RCC 7860 (cell line): ENCODE measurements at places on chromosomes 5 and 9.

- DNase-seq = peak; percentile 13
Measured at GRCh38 chr9:135951889-135952663, 9.1 kb downstream of the UBAC1 start.

DNA sequence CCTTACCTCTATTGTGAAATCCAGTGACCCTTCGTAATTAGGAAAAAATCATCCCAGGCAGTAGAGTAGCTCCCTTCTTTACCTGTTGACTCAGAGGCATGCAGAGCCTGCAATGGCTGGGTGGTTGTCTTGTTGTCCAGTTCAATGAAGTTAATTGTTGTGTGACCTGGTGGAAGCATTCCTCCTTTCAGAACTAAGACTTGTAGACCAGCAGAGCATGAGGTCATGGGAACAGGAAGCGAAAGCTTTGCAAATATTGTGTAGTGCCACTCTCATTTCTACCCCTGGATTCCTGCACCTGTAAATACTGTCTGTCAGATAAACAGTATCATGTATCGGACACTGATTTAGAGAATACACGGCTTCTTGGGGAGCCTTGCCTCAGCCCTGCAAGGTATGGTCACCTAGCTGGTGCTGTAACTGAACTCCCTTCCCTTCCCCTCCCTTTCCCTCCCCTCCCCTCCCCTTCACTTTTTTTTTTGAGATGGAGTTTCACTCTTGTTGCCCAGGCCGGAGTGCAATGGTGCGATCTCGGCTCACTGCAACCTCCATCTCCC lies 5.7 kb upstream of the PRXL2C start:
- DNase-seq = no peak

- no peak for DNase-seq
Measured at GRCh38 chr5:139413153-139413552, 9.3 kb upstream of the SPATA24 start.

GRCh38 chr5:62707563-62707962 lies 128.9 kb downstream of the LRRC70 start:
- DNase-seq = no peak

- peak; percentile 82 for DNase-seq
Measured at GRCh38 chr5:141713616-141714309, 31.7 kb upstream of the ARAP3 start.

GRCh38 chr9:133637451-133638055 lies 1.4 kb downstream of the DBH start:
- DNase-seq = no peak

DNA sequence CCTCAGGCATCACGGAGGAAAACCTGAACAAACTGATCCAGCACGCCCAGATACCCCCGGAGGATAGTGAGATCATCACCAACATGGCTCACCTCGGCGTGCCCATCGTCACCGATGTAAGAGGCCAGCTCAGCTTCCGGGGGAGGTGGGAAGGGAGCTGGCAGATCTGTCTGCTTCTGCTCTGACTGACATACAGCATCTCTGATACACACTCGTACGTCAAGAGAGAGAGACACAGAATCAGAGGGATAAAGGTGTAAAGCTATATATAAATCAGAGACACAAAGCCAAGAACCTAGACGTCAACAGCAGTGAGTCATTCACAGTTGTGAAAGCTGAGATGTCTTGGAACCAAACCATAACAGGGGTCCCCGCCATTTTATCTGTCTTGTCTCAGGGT lies 30.1 kb upstream of the CFAP157 start:
- no peak for DNase-seq

DNA sequence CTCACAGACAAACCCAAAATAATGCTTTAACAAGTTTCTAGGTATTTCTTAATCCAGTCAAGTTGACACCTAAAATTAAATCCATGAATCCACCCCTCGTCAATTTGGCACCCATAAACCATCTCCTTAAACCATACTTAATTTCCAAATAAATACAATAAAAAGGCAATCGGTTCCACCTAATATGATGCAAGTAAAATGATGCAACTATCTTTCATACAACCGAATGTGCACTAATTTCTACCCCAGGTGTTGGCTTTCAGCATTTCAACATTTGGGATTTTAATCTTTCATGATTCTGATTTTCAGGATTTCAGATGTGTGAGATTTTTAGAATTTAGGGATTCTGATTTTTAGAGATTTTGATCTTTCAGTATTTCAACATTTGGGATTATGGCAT lies 17.3 kb downstream of the PRKAA1 start:
- DNase-seq = no peak

DNA sequence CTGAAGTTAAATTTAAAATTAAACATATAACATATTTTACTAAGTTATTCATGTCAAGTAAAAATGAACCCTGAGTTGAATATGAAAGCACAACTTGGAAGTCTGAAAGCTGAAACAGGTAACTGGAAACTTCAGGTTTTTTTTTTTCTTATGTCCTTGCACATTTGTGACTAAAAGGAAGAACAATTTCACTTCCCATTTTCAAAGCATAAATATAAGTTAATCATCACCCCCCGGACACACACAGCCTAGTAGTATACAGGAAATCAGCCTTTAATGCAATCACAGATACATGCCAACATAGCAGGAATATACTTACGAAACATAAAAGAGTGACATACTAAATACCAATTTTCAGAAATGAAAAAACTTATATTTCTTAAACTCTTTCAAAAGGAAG lies 225.9 kb downstream of the RFX3 start:
- no peak for DNase-seq

DNA sequence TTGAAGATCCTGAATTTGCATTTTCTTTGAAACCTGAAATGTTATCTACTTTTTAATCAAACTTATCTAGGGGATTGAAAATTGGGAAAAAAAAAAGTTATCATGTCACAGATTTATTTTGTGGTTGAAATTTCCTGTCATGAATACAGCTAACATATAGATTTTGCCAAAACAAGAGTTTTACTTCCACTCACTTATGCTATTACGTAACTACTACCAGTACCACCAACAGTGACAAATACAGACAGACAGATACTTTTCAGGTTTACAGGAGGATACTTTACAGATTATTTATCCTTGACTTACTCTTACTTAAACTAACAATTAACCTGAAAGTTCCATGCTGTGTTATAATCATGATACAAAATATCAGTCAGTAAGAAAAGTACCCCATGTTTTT lies 6.8 kb upstream of the MRPS30 start:
- DNase-seq = no peak

- no peak for DNase-seq
Measured at GRCh38 chr9:6049798-6050197, 34.4 kb upstream of the RANBP6 start.

GRCh38 chr9:36793277-36793676 lies 220.6 kb downstream of the MELK start:
- no peak for DNase-seq

DNA sequence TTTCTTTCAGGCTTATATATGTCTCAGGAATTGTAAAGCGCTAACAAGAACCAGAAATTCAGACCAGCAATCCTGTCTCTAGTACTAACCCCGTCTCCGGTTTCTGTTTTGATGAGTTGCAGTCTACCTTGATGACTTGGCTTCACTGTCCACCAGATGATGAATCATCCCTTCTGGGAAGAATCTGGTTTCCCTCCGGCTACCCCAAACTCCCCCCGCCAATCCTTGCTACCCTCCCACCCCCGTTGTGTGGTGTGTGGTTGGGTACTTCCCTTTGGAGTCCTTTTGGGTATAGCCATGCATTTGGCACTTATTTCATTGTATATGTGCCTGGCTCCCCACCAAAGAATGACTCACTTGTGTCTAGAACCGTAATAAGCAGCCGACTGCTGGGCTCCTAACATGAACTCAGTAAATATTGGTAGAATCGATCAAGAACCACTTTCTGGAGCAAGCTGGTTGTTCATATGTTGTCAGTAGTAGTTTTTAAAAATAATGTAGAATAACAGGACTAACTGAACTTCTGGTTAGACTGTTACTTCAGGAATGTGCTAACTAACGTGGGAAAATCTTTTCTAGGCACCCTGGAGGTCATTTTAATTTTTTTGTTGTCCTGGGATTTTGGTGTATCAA lies 8.3 kb upstream of the TGFBI start:
- DNase-seq = peak; percentile 99

DNA sequence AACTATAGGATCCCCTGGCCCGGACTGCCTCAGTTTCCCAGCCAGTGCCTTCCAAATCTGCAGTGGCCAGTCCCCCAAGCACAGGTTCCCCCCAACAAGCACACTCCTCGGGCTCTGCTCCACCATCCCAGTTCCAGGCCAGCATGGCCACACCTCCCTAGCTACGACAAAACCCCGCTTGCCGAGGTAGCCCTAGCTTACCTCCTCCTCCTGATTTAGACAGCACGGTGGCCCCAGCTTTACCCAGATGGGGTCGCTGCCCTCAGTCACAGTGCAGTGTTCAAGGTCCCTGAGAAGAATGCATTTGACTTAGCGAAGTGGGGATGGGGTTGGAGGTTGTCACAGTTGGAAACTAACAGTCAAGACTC lies 40.8 kb upstream of the GARNL3 start:
- DNase-seq = no peak

GRCh38 chr5:123035918-123036390 lies 571 bp downstream of the PPIC start:
- DNase-seq = peak; percentile 30

DNA sequence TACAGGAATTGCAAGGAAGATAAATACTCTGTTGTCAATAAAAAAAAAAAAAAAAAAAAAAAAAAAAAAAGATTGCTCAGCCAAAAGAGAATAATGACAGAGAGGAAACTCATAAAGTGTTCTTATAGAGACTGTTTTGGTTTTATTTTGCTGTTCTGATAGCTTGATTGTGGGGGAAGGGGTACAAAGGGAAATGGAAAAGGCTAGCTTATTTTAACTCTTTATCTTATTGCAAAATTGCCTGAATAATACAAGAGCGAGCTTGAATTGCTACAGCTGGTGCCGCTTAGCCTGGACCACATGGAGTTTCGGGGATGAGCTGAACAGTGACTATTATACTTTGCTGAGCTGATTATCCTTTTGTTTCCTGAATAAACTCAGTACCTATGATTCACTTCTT lies 31.0 kb upstream of the SHISAL2B start:
- no peak for DNase-seq

GRCh38 chr9:5553211-5553610 lies 42.9 kb downstream of the PDCD1LG2 start:
- DNase-seq = no peak

- DNase-seq = no peak
Measured at GRCh38 chr5:32645246-32645645, 59.9 kb downstream of the SUB1 start.

DNA sequence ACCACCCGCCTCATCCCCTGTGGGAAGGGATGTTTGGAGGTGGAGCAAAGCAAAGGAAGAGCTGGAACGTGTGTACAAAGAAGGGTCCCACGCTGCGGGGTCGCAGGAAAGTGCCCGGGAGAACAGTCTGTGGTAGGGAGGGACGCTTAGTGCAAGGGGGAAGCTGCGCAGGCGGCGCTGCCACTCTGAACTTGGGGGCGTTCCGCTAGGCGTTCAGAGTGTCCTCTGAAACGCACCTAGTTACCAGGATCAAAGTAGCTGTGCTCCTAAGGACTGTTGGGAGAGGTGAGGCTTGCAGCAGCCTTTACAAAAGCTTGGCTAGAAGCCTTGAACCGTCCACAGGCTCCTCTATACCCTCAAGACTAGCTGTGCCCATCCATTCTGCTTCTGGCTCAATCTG lies 29.3 kb upstream of the PDE8B start:
- no peak for DNase-seq

DNA sequence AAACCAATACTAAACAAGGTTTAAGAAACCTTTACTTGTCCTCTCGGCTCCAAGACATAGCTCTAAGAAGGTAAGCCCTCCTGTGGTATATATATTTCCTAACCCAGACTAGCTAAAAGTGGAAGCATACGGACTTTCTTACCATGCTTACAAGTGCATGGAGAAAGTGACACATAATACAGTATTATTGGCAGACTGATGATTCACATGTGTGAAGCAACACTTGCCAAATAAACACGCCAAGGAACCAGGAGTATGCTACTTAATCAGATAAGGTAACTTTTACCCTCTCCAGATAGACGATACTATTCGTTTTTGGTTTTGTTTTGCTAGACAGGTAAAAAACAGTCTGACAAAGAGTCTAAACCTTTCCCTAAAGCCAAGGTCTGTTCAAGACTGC lies 264.1 kb downstream of the MLLT3 start:
- no peak for DNase-seq

DNA sequence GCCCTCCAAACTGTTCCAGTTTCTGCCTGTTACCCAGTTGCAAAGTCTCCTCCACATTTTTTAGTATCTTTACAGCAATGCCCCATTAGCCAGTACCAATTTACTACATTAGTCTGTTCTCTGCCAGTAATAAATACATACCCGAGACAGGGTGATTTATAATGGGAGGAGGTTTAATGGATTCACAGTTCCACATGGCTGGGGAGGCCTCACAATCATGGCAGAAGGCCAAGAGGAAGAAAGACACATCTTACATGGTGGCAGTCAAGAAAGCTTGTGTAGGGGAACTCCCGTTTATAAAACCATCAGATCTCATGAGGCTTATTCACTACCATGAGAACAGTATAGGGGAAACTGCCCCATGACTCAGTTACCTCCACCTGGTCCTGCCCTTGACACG lies 600.7 kb upstream of the CDH6 start:
- no peak for DNase-seq

GRCh38 chr5:138339464-138339863 lies 1.4 kb downstream of the FAM53C start:
- DNase-seq = no peak

DNA sequence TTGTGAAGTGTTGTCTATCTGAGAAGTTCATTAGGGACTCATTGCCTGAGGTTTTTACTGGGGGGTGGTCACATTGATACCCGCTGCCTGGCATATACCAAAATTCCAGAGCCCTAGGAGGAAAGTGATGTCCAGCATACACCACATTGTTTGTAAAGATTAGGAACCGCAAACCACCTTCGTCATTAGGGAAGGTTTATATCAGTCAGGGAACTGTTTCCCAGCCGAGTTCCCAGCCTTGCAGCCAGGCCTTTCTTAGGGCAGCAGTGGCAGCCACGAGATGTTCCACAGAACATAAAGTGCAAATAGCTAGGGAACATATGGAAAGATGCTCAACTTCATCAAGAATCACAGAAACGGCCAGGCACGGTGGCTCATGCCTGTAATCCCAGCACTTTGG lies 40.4 kb upstream of the NRARP start:
- DNase-seq = no peak

- DNase-seq = no peak
Measured at GRCh38 chr9:19485193-19485592, 76.4 kb downstream of the ACER2 start.

- no peak for DNase-seq
Measured at GRCh38 chr5:176899946-176900779, 1.0 kb upstream of the HK3 start.

- DNase-seq = no peak
Measured at GRCh38 chr5:42870882-42871418, 59.3 kb upstream of the SELENOP start.

DNA sequence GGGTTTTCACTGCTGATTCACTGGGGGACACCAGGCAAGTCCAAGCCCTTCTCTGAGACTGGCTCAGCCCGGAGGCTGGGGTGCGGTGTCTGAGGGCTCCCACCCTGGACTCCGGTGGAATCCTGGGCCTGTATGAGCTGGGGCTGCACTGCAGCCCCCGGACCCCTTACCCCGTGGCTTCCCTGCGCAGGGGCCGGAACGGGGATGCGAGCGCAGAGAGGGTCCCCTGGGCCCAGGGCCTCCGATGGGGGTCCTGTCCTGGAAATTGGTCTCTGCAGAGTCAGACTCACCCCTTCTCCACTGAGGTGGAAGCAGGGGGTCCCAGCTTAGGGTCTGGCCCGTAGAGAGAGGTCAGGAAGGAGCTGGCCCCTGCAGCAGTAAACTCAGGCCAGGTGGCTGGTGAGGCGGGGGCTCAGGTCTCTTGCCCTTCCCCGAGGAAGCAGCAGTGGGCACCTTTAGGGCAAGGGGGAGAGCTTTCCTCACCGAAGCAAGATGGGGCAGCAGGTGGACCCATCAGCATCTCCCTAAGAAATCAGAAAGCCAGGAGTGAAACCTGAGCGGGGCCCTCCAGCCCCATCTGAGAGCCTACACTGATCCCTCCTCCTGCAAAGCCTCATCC lies 1.6 kb upstream of the VAV2 start:
- DNase-seq = no peak
